CD4-positive, alpha-beta T cell treated with Interleukin-12 subunit alpha and Interleukin-12 subunit beta, for 1 hour (primary cell): ENCODE measurements at places on chromosomes 16 and 17.

DNA sequence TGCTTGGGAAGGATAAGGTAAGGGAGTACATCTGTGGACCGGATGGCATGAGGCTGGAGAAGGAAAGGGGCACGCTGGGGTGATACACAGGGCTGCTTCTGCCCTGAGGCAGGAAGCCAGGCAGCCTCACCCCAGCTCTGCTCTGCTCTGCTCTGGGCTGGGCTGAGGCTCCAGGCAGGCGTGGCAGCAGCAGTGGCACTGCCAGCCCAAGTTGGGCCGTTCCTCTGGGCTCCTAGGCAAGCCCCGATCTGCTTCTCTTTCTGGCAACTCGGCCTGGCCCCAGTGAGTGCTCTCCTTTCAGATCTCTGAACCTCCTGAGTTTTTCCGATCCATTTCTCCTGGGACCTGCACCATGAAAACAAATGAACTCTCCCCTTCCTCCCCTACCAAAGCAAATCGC is 44.9 kb downstream of the VAC14 start:
- no peak for DNase-seq

DNA sequence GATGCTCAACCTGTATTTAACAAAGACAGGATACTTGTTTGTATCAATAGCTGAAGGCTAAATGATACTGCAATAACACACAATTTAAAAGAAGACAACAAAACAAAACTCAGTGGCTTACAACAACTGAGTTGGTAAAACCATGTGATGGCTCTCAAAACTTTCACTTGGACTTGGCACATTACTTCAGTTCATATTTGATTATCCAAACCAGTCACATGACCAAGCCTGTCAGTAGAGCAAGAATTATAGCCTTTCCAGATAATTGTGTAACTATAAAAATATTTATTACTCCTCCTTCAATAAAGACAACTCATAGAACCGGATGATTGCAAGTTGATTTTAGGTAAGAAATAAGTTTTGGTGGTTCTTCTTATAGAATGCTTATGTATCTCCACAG is 56.8 kb downstream of the NQO1 start:
- no peak for DNase-seq

DNA sequence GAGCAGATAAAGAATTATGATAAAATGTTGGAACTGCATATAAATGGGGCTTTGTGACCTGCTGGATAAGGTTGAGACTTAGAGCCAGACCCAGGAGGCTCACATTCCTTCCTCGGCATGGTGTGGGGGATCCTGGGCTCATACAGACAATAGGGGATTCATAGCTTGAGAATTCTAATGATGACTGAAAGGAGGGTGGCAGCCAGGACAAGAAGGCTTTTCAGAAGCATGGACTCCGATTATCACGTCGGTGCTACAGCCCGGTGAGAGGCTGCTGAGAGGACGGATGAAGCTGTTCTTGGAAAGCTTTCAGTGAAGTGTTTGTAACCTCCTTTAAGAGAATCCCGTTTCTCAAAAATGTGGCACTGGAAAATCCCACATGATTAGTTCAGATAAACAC is 167.2 kb downstream of the ANKFN1 start:
- DNase-seq: no peak

- DNase-seq: no peak
Measured at GRCh38 chr16:26961459-26961858, 105.3 kb upstream of the C16orf82 start.

- DNase-seq: no peak
Measured at GRCh38 chr16:72946474-72947194, 101.3 kb downstream of the ZFHX3 start.

DNA sequence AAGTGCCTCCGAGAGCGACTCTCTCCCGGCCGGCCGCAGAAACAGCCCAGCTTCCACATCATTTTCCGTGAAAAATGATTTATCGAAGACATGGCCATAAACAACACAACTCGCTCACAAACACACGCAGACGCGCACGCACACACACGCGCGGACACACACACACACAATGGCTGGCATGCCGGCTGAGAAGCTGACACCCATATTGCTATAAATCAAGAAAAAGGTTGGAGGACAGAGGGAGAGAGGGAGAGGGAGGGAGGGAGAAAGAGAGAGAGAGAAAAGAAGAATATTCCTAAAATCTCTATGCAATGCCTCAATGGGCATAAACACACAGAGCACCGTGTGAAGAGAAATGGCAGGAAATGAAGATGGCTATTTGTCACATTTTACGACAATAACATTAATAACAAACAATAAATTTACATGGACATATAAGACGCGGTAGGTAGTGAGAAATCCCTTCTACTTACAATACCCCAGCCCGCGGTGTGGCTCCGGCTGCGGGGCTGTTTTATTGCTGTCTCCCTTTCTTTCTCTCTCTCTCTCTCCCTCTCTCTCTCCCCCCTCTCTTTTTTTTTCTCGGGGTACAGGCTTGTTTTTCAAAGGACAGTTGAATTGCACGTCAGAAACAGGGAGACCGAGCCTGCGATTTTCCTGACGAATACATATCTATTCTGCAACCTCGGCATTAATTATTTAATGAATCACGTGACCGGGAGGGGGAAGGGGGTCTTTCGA is 9.5 kb downstream of the HOXB4 start:
- no peak for DNase-seq

DNA sequence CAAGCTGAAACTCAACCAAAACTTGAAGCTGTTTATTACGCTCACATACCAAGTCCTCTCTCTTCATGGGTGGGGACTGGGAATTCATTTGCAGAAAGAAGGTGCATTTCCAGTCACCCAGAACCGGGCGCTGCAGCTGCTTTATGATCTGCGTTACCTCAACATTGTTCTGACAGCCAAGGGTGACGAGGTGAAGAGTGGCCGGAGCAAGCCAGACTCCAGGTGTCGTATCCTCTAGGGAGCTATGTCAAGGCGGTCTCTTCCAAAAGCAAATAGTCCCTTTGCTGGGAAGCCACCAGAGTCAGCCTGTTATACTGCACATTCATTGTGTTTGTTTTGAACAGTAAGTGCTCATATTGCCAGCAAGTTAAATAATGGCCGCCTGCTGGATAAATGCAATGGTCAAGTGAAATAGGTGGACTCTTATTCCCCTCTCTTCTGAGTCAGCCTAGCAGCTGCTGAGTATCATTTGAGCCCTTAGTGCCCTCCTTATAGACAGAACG is 12.7 kb downstream of the COG1 start:
- DNase-seq: no peak

DNA sequence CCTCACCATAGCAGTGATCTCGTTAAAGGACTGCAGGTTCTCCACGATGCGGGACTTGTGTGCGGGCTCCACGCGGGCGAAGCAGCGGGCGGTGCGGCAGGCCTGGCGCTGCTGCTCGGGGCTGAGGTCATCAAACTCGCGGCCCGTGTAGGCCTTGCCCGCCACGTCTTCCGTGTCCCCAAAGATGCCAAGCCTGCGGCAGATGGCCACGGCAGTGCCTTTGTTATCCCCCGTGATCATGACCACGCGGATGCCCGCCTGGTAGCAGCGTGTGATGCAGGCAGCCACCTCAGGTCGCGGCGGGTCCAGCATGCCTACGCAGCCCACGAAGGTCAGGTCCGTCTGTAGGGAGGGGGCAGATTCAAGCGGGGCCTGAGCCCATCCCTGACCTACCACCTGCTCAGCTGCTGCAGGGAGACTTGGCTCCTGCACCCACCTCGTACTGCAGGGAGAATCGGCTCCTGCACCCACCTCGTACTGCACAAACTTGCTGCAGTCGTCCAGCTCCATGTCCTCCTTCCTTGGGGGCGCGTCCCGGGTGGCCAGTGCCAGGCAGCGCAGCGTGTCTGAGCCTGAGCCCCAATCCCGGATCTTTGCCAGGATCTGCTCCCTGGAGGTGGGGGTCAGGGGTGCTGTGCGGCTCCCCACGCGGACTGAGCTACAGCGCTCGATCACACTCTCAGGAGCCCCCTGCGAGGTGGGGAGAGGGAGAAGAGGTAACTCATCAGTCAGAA is 23.1 kb downstream of the ATP2A3 start:
- DNase-seq: no peak

GRCh38 chr16:22955461-22956070 is 141.6 kb downstream of the HS3ST2 start:
- no peak for DNase-seq

DNA sequence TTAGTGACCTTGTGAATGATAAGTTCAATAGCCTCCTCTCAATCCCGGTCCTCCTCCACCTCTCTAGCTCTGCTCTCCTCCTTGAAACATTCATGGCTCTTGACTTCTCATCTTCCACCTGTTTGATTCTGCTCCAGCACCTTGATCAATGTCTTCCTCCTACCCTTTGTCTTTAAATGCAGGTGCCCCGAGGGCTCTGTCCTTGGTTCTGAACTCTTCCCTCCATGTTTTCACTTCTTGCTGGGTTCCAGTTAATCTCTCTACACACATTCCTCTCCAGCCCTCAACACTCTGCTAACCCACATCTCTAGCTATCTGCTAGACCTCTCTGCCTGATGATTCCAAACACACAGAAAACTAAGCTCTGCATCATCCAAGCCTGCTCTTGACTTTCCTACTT is 13.4 kb downstream of the CD300E start:
- DNase-seq: no peak

DNA sequence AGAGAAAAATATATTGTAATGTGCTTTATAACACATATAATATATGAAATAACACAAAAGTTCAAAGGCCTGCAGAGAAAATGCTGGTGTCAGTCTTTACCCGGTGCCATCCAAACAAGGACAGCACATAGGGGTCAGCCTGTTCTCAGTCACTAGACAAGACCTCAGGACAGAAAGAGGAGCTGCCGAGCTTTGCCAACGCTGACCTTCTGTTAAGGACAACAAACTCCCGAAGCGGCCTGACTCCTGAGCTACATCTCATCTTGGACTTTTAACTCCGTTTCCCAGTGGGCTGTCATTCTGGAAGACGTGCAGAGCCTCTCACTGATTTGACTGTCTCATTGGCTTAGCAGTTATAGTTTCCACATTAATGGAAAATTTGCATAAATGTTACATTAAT is 6.9 kb downstream of the ELAC2 start:
- DNase-seq: no peak

- no peak for DNase-seq
Measured at GRCh38 chr17:43354371-43354770, 44.4 kb upstream of the ARL4D start.

- DNase-seq: no peak
Measured at GRCh38 chr17:3956983-3957382, 7.3 kb downstream of the ATP2A3 start.

DNA sequence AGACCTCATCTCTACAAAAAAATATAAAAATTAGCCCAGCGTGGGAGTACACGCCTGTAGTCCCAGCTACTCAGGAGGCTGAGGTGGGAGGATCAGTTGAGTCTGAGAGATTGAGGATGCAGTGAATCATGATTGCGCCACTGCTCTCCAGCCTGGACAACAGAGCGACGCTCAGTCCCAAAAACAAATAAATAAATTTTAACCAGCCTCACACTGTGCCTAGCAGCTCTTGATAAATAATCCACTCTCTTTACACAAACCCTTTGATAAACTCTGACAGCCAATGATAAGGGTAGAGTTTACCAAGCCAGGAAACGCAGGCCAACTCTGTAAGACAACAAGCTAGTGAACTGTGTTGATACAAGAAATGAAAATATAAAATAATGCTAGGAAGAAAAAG is 32.7 kb downstream of the LITAF start:
- DNase-seq: no peak

- DNase-seq: no peak
Measured at GRCh38 chr17:77802811-77803220, 155.7 kb upstream of the TNRC6C start.

DNA sequence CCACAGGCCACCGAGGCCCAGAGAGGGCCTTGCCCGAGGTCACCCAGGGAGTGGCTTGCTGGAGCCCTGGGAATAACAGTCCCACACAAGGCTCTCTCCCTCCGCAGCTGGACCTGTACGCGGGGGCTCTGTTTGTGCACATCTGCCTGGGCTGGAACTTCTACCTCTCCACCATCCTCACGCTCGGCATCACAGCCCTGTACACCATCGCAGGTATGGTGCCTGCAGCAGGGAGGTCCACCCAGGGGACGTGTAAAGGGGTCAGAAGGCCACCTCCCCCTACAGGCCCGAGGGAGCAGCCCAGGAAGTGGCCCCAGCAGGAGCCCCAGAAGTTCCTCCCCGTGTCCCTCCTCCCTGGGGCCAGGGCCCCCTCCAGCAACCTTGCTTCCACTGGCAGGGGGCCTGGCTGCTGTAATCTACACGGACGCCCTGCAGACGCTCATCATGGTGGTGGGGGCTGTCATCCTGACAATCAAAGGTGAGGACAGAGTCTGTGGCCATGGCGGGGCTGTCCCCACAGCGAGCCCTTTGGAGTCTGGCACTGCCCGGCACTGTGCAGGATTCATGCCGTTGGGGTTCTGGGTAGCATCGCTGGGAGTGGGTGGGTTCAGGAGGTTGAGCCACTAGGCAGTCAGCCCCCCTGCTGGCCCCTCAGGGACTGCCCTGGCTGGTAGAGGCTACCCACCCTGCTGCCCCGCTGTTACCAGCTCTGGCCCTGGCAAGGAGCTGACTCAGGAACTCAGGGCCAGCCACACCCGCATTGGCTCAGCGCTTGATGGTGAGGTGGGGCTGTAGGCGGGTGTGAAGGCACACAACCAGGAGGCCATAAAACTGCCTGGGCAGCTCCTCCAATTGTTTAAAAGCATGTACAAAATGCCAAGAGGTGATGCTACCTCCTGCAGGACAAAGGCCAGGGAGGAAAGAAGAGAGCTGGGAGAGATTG is 17.3 kb downstream of the SLC5A10 start:
- no peak for DNase-seq

GRCh38 chr16:88357317-88358022 is 25.3 kb upstream of the ZNF469 start:
- no peak for DNase-seq

DNA sequence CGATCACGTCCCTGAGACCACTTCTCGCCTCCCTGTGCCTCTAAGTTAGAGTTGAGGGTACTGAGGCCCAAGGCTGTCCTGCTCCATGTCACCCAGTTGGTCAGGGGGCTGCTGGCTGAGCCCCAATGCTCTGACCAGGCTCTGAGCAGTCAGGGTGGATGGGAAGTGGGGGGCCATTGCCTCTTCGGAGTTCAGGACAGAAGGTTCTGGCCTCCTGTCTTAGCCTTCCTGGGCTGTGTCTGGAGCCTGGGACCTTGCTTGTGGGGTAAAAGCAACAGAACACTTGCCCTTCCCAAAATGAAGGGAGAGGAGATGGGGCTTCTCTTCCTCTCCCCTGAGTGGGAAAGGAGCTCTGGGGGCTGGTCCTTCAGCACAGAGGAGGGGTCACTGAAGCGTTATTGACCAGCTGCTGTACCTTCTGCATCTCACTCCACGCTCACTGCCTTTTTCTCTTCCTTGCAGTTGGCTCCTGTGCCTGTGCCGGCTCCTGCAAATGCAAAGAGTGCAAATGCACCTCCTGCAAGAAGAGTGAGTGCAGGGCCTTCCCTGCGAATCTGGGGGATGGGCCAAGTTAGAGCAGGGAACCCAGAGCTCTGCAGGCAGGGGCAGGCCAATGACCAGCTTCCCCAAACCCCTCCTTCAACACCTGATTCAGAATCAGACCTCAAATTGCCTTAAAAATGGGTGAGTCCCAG is 580 bp downstream of the MT1X start:
- DNase-seq: no peak
